Daoy (cell line): ENCODE measurements at places on chromosomes 1 and 21. TPM values are rescaled to one million over a fixed set of nuclear protein-coding genes. Genes with fewer than 3 reads are reported as not detected.

FNDC10 gene
- total RNA-seq: 1.8 TPM in 1 of 2 replicates, not detected in the other

OLFM3 gene
- total RNA-seq: not detected in 2 replicates

OR2T8 gene
- 0.23 and 1.3 TPM in 2 replicates for total RNA-seq

CFAP107 gene
- not detected in 2 replicates for total RNA-seq

SPRR5 gene
- not detected in 2 replicates for total RNA-seq

SLC45A3 gene
- 10.5 and 11.8 TPM in 2 replicates for total RNA-seq

FCRL6 gene
- total RNA-seq: not detected in 2 replicates

TNFAIP8L2 gene
- total RNA-seq: not detected in 2 replicates

TMEM269 gene
- total RNA-seq: 0.03 TPM in 1 of 2 replicates, not detected in the other

LDLRAD1 gene
- not detected in 2 replicates for total RNA-seq

NOS1AP gene
- 0.06 TPM in 1 of 2 replicates, not detected in the other for total RNA-seq

CD1E gene
- not detected in 2 replicates for total RNA-seq

DNAJC28 gene
- total RNA-seq: 0.80 and 2.6 TPM in 2 replicates

POGZ gene
- total RNA-seq: 8.9 and 13.7 TPM in 2 replicates

LCE1D gene
- total RNA-seq: not detected in 2 replicates
